ENCODE measurements at places on chromosomes 2 and 18.

GRCh38 chr2:169285531-169286235 is 76.7 kb downstream of the LRP2 start:
- no peak for DNase-seq

GRCh38 chr18:59801576-59801975 is 98.2 kb upstream of the PMAIP1 start:
- no peak for DNase-seq

DNA sequence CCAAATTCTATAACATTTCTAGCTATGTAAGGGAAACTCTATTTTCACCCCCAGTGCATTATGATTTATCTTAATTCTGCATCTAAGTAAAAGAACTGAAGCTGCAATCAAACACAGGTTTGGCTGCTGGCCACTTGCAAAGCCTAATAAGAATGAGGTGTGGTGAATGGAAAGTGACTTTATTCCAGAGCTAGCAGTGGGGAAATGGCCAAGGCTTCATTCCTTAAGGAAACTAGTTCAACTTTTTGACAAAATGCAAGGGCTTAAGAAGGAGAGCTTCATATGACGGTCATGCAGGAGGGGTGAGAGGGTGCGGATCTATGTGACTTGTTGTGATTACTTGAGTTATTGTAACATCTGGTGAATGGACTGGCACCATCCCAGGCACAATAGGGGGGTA is 1802.0 kb downstream of the SUCLG1 start:
- DNase-seq = no peak

GRCh38 chr2:605674-606608 is 71.3 kb downstream of the TMEM18 start:
- DNase-seq = no peak

DNA sequence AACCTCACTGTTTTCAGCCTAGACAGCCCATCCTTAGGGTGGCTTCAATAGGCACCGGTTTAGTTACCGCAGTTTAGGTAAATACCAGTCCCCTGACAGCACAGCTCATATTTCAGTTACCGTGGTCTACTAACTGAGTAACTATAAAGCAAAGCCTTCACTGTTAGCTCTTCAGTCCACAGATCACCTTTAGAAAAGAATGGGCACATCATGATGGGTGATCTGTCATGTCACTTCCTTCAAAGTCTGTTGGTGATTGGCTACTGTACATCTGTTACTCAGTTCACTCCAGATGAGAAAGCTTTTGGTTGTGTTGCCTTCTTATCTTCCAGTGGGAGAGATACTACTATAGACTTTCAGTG is 21.0 kb downstream of the SLC20A1 start:
- DNase-seq = no peak

- DNase-seq = no peak
Measured at GRCh38 chr2:157722580-157723234, 94.0 kb upstream of the ACVR1C start.

DNA sequence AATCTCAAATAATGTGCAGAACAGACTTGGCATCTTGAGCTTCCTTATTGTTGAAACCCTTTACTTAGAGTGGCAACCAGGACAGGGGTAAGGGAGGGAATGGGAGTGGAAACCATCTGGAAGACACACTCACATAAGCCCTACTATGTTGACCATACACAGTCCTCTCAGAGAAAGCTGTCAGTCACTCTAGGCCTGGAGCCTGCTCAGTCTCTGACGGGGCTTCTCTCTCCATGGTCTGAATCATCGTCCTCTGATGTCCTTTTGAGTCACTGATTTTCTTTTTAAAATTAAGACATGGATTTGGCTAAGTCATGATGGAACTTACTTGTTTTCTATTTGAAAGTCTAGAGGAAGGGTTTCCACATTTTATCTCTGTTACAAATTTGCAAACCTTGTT is 74.0 kb downstream of the MYO1B start:
- no peak for DNase-seq

DNA sequence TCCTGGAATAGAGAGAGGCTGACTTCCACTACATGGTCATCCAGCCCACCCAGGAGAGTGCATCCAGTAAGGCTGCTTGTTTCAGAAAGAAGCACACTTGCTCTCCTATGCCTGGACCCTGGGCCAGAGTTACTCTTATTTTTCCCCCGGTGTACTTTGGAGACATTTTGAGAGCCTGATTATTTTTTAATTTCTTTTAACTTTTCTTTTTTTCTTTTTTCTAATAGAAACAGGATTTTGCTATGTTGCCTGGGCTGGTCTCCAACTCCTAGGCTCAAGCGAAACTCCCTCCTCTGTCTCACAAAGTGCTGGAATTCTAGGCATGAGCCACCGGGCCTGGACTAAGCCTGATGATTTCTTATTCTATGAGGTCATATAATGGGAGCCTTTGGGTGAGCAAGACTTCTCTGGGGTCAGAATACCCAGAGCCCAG is 62.2 kb downstream of the RPL37A start:
- no peak for DNase-seq

DNA sequence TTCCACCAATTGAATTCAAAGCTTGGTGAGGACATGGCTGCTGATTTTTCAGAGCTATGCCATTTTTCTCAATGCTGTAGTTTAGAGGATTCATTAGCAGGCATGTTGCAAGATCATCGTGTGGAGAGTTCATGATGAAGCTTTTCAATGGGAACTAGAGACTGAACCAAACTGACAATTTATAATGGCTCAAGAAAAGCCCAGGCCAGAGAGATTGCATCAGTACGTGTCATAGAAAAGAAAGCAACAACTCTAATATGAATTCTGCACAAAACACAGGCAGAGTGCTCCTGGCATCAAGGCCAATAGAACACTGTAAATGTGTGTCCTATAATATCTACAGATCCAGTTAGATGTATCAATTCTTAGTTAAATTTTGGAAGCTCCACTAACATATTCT is 477.6 kb downstream of the LRP1B start:
- DNase-seq = no peak

- DNase-seq = no peak
Measured at GRCh38 chr2:53315149-53315548, 452.5 kb upstream of the CHAC2 start.

- no peak for DNase-seq
Measured at GRCh38 chr2:72830273-72830672, 4.4 kb upstream of the EXOC6B start.

GRCh38 chr2:120661551-120661950 is 74.1 kb upstream of the GLI2 start:
- no peak for DNase-seq

GRCh38 chr2:23604731-23605130 is 219.8 kb downstream of the KLHL29 start:
- no peak for DNase-seq

GRCh38 chr2:15630978-15631719 is 39.5 kb downstream of the DDX1 start:
- no peak for DNase-seq

- DNase-seq = no peak
Measured at GRCh38 chr18:79873449-79874110, 75.8 kb downstream of the KCNG2 start.

DNA sequence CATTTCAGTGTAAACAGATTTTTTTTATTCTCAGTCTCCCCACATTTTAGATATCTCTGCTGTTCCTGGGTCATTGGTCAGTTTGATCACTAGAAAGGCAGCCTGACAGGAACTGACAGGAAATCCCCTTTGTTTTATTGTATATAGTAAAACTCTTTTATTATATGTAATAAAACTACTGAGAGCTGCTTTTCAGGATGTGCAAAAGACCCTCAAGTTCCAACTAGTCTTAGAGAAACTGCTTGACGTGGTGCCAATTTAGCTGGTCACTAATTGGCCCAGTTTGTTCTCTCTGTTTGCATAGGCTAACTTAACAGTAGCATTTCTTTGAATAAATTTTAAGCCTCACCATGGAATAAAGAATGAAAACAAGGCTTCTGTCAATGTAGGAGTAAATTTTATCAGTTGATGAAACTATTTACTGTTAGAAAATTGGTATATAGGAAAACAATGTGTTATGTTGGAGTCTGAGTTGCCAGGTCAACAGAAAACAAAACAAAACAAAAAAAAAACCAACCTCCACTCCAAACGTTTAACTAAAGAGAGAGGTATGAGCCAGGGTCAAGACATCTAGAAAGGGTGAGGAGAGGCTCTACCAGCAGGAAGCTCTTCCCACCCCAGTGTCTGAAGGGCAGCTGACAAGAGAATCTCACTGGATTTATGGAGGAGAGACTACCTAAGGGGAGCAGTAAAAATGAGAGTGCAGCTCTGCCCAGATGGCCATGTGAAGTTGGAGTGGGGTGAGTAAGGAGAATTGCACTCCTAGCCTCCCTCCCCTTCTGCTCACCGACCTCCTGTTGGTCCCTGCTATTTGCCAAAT is 184.6 kb downstream of the ST6GAL2 start:
- no peak for DNase-seq

- DNase-seq = no peak
Measured at GRCh38 chr2:106956879-106957278, 70.9 kb upstream of the ST6GAL2 start.

DNA sequence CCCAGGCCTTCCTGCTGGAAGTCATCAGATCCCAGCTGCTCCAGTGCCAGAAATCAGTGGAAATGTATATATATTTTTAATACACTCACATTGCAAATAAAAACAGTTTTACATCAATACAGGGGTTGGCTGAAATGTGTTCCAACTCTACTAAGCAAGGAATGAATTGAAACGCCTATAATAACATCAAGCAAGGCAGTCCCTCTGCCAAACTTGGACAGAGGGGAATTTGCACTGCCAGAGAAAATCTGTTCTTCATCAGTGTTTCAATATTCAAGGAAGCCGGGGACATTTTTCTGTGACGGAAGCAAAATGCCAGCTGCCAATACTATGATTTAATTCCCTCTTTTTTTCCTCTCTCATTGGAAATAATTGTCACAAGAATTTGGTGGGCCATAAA is 335.3 kb downstream of the TNS1 start:
- DNase-seq = no peak

- no peak for DNase-seq
Measured at GRCh38 chr2:25602333-25602723, 71.0 kb downstream of the DTNB start.

DNA sequence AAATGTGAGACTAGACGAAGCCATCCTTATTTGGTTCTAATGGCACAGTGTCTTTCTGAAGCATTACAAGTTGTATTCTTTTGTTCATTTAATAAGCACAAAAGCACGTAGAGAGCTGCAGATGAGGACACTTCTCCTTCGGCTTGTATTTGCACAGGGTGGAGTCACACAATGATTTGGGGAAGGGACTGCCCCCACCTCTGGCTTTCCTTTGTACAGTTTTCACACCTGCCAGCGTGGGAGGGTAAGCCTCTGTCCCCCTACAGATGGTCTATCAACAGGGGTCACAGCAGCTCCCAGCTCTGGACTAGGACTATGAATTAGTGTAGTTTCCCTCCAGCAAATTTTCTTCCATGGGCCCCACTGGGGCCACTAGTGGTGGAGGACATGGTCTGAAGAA is 108.2 kb upstream of the KLHL14 start:
- DNase-seq = no peak

DNA sequence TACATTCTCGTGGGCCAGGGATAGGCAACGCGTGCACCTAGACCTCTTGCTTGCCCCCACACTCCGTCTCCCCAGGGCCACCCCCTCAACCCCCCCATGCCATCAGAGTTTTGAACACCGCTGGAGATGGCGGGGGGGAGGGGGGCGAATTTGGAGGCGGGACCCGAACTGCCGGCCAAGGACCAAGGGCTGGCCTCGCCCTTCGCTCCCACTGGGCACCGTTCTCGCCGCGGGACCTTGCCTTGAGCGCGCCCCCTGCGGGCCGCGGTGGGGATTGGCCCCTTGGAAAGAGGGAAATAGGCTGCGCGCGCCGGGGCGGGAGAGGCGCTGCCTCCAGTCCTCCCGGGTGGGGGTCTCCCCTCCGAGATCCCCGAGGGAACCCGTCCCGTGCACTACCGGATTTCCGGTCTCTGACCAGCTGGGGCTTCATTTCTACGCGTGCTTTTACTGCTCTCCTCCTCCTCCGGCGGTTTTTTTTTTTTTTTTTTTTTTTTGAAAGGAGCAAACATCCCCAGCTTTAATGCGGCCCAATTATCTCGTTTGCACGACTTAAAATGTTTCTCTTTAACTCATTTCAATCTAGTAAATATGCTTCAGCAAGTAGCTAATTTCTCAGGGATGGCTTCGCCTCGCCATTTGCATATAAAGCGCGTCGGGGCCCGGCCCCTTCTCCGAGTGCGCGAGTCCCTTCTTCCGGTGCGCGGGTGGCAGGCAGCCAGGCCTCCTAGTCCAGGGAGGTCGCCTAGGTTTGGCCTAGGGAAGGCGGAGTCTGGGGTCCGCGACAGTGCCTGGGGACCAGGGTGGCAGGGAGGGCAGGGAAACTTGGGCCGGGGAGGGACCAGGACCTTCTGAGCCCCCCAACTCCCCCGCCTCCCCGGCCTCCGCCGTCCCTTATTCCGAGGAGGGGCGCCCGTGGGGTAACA is 10.0 kb upstream of the GBX2 start:
- no peak for DNase-seq

- no peak for DNase-seq
Measured at GRCh38 chr18:12373771-12374116, 3.3 kb downstream of the AFG3L2 start.

- DNase-seq = no peak
Measured at GRCh38 chr2:85183479-85183878, 50.3 kb downstream of the TCF7L1 start.

DNA sequence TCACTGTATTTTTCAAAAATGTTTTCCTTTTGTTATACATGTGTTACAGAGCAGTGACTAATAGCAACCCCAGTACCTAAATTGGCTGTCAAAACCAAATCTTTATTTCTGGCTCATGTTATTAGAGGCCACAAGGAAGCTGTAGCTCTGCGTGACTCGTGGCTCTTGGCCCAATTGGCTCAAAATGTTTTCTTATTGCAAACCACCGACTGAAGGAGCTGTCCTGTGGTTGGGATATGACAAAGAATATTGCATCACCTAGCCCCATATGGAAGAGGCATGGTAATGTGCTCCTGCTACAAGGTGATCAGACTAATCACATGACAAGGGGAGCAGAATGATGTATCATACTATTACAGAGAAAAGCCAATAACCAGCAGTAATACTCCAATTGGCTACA is 1058.5 kb downstream of the CBLN2 start:
- DNase-seq = no peak

- DNase-seq = no peak
Measured at GRCh38 chr2:187228986-187229385, 219.1 kb downstream of the CALCRL start.

GRCh38 chr2:232971744-232972143 is 41.3 kb downstream of the NGEF start:
- no peak for DNase-seq

GRCh38 chr2:117763804-117764203 is 50.7 kb upstream of the DDX18 start:
- DNase-seq = no peak

DNA sequence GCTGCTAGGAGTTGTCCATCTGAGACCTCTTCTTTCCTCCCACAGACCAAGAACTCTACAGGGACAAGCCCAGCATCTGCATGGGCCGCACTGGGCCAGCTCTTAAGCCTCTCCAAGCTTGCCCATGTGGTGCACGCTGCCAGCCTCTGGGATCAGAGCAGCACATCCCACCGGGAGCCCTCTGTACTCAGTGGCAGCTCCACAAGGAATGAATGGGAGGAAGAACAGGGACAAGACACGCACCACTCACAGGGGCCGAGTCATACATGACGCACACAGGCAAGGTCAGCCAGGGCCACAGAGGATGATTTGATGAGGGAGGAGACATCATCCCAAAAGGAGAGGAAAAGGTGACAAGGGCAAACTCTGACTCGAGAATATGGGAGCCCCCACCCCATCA is 268.3 kb downstream of the KLHL29 start:
- no peak for DNase-seq
